ENCODE measurements at places on chromosomes 11 and 22. TPM values are rescaled to one million over a fixed set of nuclear protein-coding genes. Genes with fewer than 3 reads are reported as not detected.

Gene APOL6
- 8.7 TPM for total RNA-seq

Gene SOX10
- not detected for total RNA-seq

Gene PLA2G3
- total RNA-seq = 0.07 TPM

Gene RBMXL2
- 0.04 TPM for total RNA-seq

Gene PKP3
- 0.67 TPM for total RNA-seq

Gene APOL5
- total RNA-seq = not detected

Gene CHRNA10
- total RNA-seq = 0.33 TPM

Gene FAM111B
- 18.0 TPM for total RNA-seq

Gene BEST1
- under 0.01 TPM for total RNA-seq

Gene FGF19
- not detected for total RNA-seq

Gene PKDREJ
- 0.04 TPM for total RNA-seq

Gene A4GALT
- 25.6 TPM for total RNA-seq

Gene BIRC3
- 3.5 TPM for total RNA-seq

Gene HOATZ
- total RNA-seq = not detected

Gene HBG1
- total RNA-seq = not detected

DNA sequence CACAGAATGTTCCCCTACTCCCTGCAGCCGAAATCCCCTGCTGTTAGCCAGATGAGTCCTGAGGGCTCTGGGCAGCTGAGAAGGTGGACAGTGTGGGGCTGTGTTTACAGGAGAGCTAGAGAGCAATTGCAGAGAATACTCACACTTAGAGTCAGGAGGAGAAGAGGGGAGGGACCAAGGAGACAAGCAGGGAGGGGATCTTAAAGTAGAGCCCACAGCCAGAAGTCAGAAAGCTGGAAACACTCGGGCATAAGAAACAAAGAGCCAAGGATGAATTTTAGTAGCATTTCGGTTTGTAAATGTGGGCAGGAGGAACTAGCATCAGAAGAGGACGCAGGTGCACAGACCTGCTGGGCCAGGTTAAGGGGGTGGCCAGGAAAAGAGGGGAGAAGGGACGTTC lies 1435.9 kb downstream of the BRD1 start:
- DNase-seq = no peak

GRCh38 chr11:45050111-45050510 lies 96.3 kb upstream of the PRDM11 start:
- no peak for DNase-seq

DNA sequence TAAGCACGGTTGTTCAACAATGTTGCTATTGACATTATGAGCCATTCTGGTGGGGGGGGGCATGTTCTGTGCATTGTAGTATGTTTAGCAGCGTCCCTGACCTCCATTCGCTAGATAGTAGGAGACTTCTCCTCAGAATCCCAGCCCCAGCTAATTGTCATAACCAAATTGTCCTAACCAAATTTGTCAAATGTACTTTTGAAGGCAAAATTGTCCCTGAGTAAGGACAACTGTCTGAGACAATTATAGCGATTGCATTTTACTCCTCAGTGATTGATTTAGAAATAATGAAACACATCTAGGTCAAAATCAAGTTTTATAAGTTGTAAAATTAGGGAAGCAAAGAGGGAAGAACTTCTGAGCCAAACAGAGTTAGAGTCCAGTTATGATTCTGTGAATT lies 541.8 kb upstream of the CHORDC1 start:
- no peak for DNase-seq

- no peak for DNase-seq
Measured at GRCh38 chr22:50713008-50713385, 25.0 kb upstream of the ACR start.

GRCh38 chr22:46596819-46597218 lies 23.4 kb upstream of the GRAMD4 start:
- DNase-seq = no peak

- no peak for DNase-seq
Measured at GRCh38 chr22:35212009-35212408, 45.3 kb upstream of the HMGXB4 start.

DNA sequence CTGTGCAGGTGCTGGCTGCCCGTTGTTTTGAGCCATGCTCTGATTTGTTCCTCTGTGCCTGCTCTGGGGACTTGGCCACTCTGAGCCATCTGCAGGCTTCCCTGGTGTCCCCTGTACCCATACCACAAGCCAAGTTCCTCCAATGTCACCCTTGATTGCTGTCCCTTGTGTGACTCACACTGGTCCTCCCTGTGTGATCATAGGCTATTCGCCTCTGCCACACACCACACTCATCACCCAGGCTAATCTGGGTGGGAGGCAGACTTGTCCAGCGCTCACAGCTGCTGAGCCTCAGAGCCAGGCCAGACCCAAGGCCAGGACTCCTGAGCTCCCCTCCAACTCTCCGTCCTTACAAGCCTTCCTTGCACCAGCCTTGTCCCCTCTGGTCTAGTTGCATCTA lies 31.7 kb downstream of the IGF2 start:
- no peak for DNase-seq

DNA sequence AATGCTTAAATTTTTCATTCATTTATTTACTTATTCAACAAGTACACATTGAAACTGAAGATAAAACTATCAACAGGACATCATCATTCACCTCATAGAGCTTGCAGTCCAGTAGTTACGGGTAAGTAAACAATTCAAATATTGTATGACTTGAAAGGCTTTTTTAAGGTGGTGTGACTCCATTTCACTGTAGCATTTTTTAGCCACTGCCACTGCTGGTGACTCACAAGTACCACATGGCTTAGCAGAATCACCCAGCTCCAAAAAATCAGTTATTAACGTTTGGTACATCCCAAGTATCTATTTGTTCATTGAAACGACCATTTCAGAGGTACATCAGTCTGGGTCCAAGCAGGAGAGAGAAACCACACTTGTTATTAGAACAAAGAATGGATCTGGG lies 427.9 kb upstream of the DDI1 start:
- no peak for DNase-seq

GRCh38 chr11:876545-876944 lies 33.9 kb downstream of the TSPAN4 start:
- no peak for DNase-seq

DNA sequence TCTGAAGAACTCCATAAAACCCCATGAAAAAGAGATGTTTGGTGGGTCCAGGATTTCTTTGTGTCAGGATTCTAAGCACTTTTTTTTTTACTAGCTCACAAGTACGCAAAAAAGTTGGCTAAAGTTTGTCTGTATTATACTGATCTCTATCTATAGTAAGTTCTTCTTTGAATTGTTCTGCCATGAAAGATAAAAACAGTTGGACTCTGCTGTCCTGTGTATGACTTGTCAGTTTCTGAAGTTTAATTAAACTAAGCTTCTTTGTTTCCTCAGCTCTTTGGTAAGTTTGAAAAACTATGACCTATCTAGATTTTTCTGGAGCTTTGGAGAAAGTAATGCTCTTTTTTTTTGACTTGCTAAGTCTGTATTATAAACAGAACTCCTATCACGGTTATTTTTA lies 812.2 kb upstream of the LUZP2 start:
- no peak for DNase-seq

DNA sequence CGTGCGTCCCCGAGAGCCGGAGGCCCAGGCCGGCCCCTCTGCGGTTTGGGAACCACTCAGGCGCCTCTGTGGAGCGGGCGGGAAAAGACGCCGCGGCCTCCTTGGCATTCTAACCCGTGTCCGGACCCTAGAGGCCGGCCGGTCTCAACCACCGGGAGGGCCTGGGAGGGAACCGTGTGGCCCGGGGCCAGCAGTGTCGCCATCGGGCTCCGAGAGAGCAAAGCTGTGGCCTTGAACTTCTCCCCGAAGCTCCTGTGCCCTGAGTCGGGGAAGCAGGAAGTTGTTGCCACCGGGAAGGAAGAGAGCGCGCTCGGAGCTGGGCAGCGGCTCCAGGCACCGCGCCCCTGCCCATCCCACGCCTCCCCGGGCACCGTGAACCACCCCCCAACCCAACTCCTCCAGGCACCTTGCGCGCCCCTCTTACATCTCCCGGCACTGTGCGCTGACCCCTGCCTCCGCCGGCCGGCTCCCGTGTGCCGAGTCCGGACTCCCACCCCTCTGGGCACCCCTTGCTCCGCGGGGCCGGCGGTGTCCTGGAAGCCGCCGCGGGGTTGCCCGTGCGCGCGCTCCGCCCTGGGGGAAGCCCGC lies 80.0 kb upstream of the PPARA start:
- DNase-seq = no peak

GRCh38 chr11:113994077-113994954 lies 19.4 kb downstream of the HTR3A start:
- DNase-seq = no peak

GRCh38 chr11:93198215-93198845 lies 539 bp upstream of the SLC36A4 start:
- DNase-seq = no peak

DNA sequence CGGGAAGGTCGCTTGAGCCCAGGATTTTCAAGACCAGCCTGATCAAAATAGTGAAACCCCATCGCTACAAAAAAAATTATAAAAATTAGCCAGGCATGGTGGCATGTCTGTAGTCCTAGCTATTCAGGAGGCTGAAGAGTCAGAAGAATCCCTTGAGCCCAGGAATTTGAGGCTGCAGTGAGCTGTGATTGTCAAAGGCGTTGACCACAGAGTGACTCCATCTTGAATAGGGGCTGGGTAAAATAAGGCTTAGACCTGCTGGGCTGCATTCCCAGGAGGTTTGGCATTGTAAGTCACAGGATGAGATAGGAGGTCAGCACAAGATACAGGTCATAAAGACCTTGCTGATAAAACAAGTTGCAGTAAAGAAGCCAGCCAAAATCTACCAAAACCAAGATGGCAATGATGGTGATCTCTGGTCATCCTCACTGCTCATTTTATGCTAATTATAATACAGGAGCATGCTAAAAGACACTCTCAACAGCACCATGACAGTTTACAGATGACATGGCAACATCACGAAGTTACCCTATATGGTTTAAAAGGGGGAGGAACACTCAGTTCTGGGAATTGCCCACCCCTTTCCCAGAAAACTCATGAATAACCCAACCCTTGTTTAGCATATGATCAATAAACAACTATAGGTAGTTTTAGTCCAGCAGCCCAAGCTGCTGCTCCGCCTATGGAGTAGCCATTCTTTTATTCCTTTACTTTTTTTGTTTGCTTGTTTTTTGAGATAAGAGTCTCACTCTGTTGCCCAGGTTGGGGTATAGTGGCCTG lies 2.8 kb upstream of the RDX start:
- no peak for DNase-seq

DNA sequence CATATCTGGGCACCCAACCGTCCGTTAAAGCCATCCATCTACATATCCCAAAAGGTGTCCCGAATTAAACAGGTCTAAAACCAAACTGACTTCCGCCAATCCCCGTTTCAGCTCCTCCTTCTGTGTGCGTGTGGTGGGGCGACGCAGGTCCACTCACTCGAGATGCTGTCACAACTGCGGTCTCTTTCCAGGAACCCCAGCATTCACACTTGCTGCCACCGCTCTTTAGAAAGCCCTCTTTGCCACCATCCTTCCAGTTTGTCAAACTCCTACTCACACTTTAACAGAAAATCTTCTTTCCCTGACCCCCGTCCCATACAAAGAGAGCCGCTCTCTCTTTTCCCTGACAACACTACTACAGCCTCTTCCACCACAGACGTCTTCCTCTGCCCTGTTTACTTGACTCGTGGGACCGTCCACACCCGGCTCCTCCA lies 467 bp downstream of the ESS2 start:
- no peak for DNase-seq

DNA sequence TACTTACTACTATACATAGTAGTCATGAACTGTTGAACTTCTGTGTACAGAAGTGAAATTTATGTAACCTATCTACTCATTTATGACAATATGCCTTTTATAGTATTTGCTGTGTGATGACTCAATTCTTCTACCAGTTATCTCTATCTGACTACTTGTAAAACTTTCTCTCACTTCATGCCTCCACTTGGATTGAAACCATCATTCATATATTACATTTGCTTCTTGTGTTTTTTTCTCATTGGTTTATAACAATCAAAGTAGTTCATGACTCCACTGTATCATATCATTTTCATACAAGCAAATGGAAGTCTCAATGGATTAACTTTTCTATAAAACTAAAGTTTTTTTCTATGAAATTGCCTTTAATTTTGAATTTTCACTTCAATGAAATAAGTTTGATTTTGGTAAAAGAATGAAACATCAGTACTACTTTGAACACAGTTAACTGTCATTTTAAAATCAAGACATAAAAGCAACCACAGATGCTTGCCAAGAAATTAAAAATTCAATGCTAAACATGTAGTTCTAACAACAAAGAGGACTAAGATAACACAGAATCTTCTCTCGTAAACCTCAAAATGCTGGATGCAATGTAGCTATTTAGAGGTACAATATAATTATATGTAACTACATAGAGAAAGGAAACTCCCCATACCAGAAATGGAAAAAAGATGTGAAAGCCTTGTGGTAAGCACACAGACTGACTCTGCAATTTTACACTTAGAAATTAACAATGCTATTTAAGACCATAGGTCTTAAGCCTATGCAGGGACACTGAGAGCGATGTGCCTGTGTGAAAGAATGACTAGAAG lies 27.6 kb upstream of the EXPH5 start:
- no peak for DNase-seq

GRCh38 chr11:34408580-34409172 lies 30.1 kb upstream of the CAT start:
- DNase-seq = no peak

DNA sequence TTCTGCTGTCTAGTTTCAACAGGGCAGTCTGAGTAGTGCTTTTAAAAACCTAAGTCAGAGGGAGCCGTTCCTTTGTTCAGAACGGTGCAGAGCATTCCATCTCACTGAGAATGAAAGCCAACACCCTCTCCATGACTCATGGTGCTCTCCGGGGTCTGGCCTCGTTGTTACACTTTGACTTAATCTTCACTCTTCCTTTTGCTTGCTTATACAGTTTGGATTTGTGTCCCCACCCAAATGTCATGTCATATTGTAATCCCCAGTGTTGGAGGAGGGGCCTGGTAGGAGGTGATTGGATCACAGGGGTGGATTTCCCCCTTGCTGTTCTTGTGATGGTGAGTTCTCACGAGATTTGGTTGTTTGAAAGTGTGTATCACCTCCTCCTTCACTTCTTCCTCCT lies 292.2 kb downstream of the ST3GAL4 start:
- no peak for DNase-seq

DNA sequence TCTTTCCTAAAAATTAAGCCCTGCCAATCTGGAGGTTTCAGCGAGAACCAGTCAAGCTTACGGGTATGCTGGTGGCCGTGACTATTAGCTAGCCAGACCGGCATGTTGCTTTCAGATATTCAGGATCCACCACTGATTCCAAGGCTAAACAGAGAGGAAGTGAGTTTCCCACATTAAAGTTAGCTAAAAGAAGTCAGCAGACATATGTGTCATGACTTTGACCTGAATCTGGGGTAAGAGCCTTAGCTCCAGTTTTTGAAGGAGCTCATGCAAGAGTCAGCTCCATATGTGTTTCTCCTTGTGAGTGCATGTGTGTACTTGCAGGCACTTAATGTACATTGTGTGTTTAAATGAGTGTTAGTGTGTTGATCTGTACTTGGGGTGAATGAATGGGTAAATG lies 1.4 kb downstream of the ZFPL1 start:
- no peak for DNase-seq

GRCh38 chr11:78338702-78339101 lies 78.9 kb downstream of the GAB2 start:
- DNase-seq = no peak

- DNase-seq = no peak
Measured at GRCh38 chr11:61963282-61964057, 4.0 kb downstream of the FTH1 start.

GRCh38 chr22:50526834-50527801 lies 1.7 kb upstream of the SCO2 start:
- no peak for DNase-seq

- no peak for DNase-seq
Measured at GRCh38 chr11:119322360-119322739, 5.4 kb upstream of the MCAM start.

Measured in pulmonary artery endothelial cell (primary cell).